IMR-90 (cell line): ENCODE measurements at places on chromosomes 3 and 15.
A peak's percentile ranks its signal among the peaks of the same experiment; 100 is the strongest.

GRCh38 chr3:189272500-189273119 lies 100.8 kb downstream of the TPRG1 start:
- H3K4me1 ChIP-seq: peaks cover 3% of the 10 kb centered on the region; the same call in 1 of the 2 replicates
- H3K27ac ChIP-seq: no peak overlapping the region
- H3K36me3 ChIP-seq: no peaks in the 10 kb centered on the region
- H3K4me3 ChIP-seq: no peak overlapping the region
- no peak for DNase-seq

GRCh38 chr3:107959550-107960154 lies 131.2 kb downstream of the CD47 start:
- peaks cover 5% of the 10 kb centered on the region; the same call in 1 of the 2 replicates for H3K4me1 ChIP-seq
- H3K36me3 ChIP-seq: no peaks in the 10 kb centered on the region
- peak; percentile 36 for DNase-seq
- H3K27ac ChIP-seq: no peak overlapping the region
- H3K27me3 ChIP-seq: no peaks in the 10 kb centered on the region; the same call in none of the 2 replicates

GRCh38 chr3:109902549-109902948 lies 565.2 kb upstream of the DPPA4 start:
- no peaks in the 10 kb centered on the region for H3K27me3 ChIP-seq
- no peak overlapping the region for H3K27ac ChIP-seq
- DNase-seq: no peak
- H3K4me3 ChIP-seq: no peak overlapping the region
- H3K4me1 ChIP-seq: no peaks in the 10 kb centered on the region
- no peaks in the 10 kb centered on the region for H3K36me3 ChIP-seq

DNA sequence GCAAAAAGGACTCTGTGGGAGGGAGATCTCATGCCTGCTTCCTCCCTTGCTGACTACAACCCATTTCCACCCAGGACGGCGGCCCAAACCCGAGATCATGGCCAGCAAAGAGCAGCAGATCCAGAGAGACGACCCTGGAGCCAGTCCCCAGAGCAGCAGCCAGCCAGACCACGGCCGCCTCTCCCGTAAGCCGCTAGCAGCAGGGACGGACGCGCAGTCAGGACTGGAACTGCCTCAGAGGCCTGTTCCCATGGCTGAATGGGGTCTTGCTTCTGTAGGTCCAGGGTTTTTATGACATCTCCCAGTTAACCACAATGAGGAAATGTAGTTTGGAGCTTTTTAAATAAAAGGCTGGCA lies 67.2 kb downstream of the BOC start:
- no peak for DNase-seq
- peaks cover 11% of the 10 kb centered on the region; the same call in 1 of the 2 replicates for H3K4me1 ChIP-seq
- peaks cover 5% of the 10 kb centered on the region for H3K27me3 ChIP-seq
- no peak overlapping the region for H3K27ac ChIP-seq
- H3K36me3 ChIP-seq: peaks cover 53% of the 10 kb centered on the region

DNA sequence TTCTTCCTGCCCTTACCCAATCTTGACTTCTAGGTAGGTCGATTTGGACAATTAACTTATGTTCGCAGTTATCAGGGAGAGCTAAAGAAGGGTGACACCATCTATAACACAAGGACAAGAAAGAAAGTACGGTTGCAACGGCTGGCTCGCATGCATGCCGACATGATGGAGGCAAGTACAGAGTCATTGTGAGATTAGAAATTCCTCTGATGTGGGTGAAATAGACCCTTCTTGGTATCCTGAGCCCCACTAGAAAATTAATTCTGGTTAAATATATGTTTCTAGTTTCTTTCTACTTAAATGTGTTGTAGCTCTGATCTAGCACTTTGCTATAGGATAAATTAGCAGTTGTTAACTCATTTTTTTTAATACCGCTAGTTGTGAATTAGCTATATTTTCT lies 13.6 kb downstream of the LXN start:
- H3K27me3 ChIP-seq: no peaks in the 10 kb centered on the region
- H3K27ac ChIP-seq: no peak overlapping the region
- no peak overlapping the region for H3K4me3 ChIP-seq
- no peaks in the 10 kb centered on the region for H3K4me1 ChIP-seq
- H3K36me3 ChIP-seq: peaks cover 25% of the 10 kb centered on the region

DNA sequence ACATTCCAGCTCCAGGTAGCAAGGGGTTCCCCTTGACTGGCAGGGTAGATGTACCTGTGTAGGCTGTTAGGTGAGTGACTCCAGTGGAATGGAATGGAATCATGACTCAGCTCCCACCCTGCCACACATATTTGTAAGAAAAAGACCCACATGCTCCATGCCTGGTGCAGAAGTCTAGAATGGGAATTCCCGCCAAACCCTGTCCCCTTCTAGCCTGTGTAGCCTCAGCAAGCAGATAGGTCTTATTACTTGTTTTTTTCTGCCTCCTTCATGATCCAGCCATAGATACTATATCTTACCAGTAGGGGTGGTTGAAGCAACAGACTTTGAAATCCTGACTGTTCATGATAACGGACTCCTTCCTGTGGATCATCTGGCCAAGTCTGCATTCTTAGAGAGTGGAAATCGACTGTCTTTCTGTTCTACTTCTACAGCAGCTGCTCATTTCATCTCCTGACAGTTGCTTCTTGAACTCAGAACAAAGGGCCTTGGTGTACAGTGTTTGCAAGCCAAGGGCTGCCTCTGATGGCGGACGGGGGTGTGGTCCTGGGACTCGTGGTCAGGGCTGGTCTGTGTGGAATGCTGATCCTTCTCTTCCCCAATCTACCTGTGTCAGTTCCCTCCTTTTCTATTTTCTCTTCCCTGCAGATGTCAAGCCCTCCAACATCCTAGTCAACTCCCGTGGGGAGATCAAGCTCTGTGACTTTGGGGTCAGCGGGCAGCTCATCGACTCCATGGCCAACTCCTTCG lies 16.3 kb downstream of the SNAPC5 start:
- H3K36me3 ChIP-seq: peaks cover 25% of the 10 kb centered on the region
- no peak overlapping the region for H3K27ac ChIP-seq
- DNase-seq: peak; percentile 38
- no peaks in the 10 kb centered on the region for H3K27me3 ChIP-seq

DNA sequence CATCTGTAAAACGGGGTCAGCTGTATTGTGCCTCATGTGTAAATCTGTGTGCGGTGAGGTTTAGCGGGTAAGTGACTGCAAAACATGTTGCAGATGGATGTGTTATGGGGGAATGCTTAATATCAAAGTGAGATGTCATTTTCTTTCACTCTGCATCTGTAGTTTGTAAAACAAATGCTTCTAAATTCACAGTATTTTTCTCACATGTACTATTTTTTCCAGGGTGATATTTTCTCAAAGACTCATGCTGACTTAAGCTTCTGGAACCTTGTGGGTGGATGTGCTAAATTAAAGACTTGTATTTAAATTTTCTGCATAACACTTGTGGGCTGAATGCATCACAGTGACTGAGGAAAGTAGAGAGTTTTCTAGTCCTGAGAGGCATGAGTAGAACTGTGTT lies 115.2 kb upstream of the TP63 start:
- H3K4me3 ChIP-seq: no peak overlapping the region
- no peak overlapping the region for H3K27ac ChIP-seq
- H3K36me3 ChIP-seq: no peaks in the 10 kb centered on the region
- no peak for DNase-seq

GRCh38 chr3:87987952-87988351 lies 70.9 kb downstream of the CGGBP1 start:
- no peaks in the 10 kb centered on the region for H3K27me3 ChIP-seq
- no peak overlapping the region for H3K27ac ChIP-seq
- no peak for DNase-seq
- H3K36me3 ChIP-seq: no peaks in the 10 kb centered on the region

DNA sequence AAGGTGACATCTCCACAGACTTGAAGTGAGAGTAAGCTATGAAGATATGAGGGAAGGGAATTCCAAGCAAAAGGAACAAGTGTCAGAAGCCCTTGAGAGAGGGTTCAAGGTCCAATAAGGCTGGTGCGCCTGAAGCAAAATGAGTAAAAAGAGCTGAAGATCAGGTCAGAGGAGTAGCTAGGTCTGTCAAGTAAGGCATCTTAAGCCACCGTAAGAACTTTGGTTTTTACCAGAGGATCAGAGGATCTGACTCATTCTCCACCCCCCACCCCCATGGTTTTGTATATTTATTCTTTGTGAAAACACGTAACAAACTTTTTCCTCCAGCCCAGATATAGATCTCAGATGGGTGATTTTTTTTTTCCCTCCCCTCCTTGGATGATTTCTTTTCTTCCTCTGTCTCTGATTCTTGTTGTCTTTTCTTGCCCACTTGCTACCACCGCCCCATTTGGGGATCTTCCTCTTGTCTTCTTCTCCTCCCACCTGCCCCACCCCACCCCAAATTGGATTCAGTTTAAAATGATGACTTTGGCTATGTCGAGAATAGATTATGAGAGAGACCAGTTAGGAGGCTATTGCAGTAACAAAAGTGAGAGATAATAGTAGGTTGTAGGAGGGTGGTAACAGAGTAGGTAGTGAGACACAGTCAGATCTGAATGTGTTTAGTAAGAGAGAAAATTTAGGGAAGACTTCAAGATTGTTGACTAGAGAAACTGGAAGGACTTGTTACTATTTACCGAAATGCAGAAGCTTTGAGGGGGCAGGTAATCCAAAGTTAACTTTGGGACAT lies 6.1 kb downstream of the TRMT10C start:
- H3K4me1 ChIP-seq: peaks cover 12% of the 10 kb centered on the region
- H3K36me3 ChIP-seq: peaks cover 5% of the 10 kb centered on the region; the same call in 1 of the 2 replicates
- no peak overlapping the region for H3K4me3 ChIP-seq
- H3K27ac ChIP-seq: peak overlapping the region; percentile 66; the same call in 1 of the 2 replicates
- no peaks in the 10 kb centered on the region for H3K27me3 ChIP-seq

DNA sequence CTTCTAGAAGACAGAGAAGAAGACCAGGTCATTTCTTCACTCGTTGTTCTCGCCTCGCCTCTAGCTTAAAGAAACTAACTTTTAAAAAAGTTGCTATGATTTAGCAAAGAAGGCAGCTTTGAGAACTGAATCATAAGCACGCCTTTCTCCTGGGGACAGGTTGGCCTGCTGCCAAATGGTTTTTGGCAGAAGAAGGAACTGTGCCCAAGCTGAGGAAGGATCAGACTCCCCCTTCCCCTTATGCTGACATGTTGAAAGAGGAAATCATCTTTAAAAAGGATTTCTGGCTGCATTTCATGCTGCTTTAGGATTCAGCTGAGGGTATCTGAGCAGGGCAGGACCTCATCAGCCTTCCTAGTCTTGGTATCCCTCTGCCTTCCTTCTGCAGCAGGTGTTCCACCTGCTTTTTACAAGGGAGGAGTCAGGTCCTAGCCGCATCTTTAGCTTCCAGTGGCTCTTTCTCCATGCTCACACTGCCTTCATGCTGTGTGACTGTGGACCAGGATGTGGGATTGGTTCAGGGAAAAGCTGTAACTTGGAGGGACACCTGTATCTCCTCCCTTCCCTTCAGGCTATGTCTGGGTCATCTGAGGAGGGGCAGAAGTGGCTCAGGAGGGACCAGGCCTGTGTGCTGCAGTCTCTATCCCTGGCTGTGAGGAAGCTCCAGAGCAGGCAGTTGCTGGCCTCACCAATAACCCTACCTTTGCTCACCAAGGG lies 34.1 kb upstream of the HACD2 start:
- H3K27ac ChIP-seq: peak overlapping the region; percentile 69
- peak; percentile 82 for DNase-seq
- peak overlapping the region; percentile 61 for H3K4me3 ChIP-seq
- H3K4me1 ChIP-seq: peaks cover 40% of the 10 kb centered on the region

DNA sequence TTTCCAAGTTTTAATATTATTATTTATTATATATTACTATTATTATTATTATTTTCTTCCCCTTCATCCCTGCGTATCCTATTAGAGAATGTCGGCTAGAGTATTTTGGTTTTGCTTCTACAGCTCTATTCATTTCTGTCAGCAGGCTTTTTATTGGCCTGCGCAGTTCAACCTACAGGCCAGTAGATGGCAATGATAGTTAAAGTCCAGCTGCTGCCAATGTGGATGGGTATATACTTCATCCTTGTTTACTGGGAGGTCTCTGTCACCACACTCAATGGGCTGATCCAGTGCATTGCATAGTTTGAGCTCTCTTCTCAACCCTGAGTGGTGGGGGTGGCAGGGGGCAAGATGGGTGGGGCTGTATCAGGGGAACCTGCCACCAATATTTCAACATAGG lies 799.8 kb downstream of the NSUN3 start:
- DNase-seq: no peak
- no peak overlapping the region for H3K4me3 ChIP-seq
- no peaks in the 10 kb centered on the region for H3K36me3 ChIP-seq
- no peaks in the 10 kb centered on the region for H3K4me1 ChIP-seq
- no peak overlapping the region for H3K27ac ChIP-seq

DNA sequence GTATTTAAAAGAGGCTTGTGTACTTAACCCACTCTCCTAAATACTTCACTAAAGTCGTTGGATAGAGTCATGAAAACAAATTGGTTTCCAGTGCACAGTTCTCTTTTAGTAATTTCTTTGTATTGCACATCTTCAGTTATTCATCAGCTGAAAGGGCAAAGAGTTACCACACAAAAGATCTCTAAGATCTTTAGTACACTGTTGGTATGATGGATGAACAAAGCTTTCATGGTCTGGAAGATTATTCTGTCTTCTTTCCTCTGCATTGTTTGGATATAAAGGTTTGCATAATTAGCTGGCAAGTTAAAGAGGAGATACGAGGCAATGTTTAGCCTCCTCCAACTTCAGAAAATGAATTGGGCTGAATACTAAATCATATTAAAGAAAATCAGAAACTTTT lies 40.5 kb downstream of the BCHE start:
- no peaks in the 10 kb centered on the region for H3K27me3 ChIP-seq
- DNase-seq: no peak
- H3K36me3 ChIP-seq: no peaks in the 10 kb centered on the region
- no peak overlapping the region for H3K4me3 ChIP-seq
- H3K27ac ChIP-seq: no peak overlapping the region

- DNase-seq: peak; percentile 52
- H3K36me3 ChIP-seq: no peaks in the 10 kb centered on the region
These were observed 34.8 kb downstream of the MINDY4B start for GRCh38 chr3:150870406-150870805.

GRCh38 chr3:15246186-15246585 lies 40.1 kb downstream of the CAPN7 start:
- no peak overlapping the region for H3K27ac ChIP-seq
- peaks cover 31% of the 10 kb centered on the region for H3K36me3 ChIP-seq
- no peak overlapping the region for H3K4me3 ChIP-seq
- no peaks in the 10 kb centered on the region for H3K4me1 ChIP-seq
- no peak for DNase-seq

DNA sequence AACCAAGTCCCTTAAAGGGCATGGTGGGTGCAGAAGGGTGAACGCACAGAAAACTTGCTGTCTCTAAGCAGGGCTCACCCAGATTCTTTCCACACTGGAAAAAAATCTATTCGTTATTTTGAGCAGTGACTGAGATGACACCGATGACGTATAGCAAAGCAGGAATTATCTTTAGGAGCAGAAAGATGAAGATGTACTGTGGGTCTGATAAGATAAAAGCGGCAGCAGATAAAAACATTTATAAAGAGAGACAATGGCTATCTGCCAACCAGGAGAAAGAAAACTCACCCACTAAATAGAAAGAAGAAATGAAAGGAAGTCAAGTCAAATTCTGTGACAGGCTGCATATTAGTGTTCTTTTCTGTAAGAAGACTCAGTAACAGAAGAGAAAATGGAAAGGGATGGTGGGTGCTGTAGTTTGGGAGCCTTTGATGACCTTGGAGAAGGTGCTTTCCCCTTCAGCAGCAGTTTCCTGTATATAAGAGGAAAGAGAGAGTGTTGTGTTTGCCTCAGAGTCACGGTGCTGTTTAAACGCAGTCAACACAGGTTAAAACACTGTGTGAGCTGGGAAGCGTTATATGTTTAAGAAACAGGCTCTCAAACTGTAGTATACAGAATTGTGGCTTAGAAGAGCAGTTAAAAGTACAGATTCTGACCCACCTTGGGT lies 111.6 kb downstream of the AQP9 start:
- H3K27ac ChIP-seq: no peak overlapping the region
- DNase-seq: no peak
- no peaks in the 10 kb centered on the region for H3K36me3 ChIP-seq
- peaks cover 2% of the 10 kb centered on the region; the same call in 1 of the 2 replicates for H3K27me3 ChIP-seq
- H3K4me1 ChIP-seq: no peaks in the 10 kb centered on the region
